ENCODE measurements at places on chromosomes 2 and 18.
A peak's percentile ranks its signal among the peaks of the same experiment; 100 is the strongest.

DNA sequence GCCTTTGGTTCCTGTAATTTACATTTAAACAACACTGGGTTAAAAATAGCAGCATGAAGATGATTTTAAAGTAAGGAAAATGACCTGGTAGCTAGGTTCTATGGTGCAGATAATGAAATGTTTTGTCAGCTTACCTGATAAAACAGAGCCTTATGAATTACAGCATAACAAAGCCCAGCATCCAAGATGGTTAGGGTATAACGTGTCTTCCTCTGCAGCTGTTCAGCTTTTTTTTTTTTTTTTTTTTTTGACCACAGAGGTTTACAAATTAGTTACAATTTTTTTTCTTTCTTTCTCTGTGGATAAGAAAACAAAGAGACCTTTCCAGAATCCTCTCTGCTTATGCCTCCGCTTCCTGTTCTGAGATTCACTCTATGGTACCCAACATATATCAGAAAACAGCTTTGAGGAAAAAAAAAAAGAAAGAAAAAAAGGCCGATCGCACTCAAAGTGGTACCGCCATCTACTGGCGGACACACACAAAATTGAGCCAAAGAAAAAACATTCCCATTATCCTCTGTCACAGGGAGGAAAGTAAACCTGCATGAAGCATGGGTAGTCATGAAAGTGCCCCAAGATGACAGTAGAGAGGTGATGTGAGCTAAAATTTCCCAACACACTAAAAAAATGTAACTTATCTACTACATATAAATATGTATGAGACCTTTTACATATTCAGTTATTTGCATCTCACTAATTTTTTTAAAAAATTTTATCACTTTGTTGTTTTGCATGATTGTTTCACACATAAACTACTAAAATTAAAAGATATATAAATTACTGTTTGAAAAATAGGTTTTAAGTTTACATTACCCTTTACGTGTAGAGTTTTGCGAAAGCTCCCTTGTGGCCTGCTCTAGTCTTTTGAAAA lies at the start of gene SCN3A:
Gene SCN3A (minus strand): TSS at position 362 of the 871 bp plus-strand sequence. CDS start 27,656 bp downstream, outside the sequence.
- DNase-seq = peak; percentile 76

DNA sequence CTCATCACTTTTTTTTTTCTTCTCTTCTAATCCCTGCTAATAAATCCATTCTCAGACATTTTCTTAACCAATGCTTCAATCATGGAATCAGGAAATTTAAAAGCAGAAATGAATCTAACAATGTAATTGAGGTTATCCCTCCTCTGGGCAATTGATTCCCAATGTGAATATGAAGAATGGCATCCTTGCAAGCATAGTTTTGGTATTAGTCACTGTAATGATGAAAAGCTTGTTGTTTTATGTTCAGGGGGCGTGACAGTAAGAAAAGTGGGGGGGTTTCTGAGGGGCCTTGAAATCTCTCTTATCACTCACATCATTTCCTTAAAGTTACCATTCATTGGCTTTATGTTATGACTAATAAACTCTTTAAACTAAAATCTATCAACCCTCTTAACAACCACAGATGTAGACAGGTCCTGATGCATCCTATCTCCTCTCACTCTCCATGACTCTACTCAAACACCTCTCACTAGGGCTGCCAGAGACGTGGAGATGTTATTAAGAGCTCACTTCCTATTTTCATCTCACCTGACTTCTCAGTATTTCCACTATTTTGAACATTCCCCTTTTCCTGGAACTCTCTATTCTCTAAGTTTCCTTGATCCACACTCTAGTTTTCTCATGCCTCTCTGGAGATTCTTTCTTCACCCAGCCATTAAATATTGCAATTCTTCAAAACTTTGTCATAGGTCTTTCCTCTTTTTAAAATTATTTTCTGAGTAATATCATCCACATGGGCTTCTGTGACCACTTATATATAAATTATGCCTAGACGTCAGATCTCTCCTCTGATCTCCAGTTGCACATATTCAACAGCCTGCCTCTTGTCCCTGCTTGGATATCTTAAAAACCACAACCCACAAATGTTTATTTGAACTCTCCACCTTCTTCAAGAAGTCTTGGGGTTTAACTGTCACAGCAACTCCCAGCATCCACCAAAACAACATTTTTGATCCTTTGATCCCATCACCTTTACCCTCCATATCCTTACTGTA lies 332.9 kb downstream of the CDH2 start:
- DNase-seq = peak; percentile 66

GRCh38 chr2:893311-893710 lies 57.3 kb upstream of the SNTG2 start:
- DNase-seq = no peak

DNA sequence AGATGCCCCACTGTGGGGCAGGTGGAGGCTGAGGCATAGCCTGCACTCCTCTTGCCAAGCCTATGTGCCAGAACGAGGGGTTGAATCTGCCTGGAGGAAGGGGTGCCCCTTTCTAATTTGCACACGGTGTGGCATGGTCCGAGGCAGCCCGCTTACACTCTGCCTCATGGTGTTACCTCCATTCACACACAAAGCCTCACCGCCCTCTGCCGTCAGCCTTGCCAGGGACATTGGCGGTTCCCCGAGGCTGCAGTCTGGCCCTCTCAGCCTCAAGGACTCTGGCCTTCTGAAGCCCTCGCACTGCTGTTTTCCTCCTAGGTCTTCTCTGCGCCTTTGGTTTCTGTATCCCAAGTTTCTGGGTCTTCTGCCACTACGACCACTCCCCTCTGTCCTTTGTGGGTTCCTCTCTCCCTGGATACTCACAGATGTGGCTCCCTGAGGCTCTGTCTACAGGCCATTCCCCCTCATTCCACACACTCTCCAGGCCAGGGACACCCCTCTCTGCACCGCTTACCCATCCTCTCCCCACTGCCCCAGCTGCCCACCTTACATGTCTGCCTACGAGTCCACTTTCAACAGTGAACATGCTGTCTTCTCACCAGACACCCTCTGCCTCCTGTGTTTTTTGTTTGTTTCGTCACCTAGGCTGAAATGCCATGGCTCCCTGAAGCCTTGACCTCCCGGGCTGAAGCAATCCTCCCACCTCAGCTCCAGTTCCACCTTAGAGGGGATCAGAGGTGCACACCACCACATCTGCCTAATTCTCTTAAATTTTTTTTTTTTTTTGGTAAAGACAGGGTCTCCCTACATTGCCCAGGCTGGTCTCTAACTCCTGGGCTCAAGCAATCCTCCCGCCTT lies 7.9 kb upstream of the ASPRV1 start:
- DNase-seq = no peak

DNA sequence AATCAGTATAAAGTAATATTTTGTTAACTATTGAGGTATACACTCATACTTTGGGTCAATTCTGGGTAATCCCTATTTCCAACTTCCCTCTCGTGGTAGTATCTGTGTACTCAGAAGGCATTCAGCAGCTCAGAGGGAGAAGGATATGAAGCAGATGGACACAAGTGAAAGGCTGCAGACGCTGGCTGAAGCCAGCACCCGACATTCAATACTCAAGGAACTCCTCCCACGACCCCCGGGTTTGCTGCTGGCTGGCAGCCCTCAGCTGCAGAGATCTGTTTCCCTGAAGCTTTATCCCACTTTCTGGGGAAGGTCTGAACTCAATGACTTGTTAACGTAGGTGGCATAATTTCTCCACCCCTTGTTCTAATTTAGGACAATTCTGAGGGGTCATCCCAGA lies 847.3 kb upstream of the SOX11 start:
- no peak for DNase-seq

GRCh38 chr2:152400607-152401214 lies 65.7 kb downstream of the FMNL2 start:
- DNase-seq = peak; percentile 68

DNA sequence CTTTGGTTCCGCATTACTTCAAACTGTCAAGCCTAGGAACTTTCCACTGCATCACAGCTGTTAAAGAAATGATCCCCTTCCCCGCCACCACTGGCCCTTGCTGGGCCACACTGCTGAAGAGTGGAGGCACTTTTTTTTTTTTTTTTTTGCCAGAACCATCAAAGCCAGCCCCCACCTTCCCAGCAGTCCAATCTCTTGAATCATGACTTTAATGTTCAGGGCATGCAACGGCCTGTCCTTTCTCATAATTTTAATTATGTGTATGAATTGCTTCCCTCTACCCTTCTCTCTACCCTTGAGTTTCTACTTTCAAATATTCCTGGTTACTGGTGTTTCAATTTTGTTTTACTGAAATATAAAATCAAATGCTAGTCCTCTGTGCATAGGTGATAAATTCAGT lies 102.1 kb upstream of the LMAN1 start:
- no peak for DNase-seq

DNA sequence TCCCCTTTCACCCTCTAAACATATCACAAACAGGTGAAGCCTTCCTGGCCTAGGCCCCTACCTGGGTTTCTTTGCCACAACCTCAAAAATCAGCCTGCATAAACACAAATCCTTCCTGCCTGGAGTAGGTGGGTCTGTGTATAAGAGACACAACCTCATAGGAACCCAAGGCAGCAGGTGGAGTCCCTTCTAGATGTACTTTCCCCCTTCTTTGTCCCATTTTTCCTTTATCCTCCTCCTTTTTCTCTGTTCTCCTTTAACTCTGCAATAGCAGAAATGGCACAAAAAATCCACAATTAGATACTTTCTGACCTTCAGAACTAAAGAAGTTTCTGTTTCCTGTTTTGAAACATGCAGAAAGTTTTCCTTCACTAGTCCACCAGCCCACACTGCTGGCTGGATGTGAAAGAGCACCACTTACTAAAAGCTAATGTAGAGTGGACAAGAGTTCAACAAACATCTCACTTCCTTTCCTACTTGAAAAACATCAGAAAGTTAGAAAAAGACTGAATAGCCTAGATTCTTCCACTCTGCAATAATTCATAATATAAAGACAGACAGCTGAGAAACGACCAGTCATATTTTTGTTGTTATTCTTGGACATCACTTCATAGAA lies 11.2 kb downstream of the SLC40A1 start:
- DNase-seq = no peak

DNA sequence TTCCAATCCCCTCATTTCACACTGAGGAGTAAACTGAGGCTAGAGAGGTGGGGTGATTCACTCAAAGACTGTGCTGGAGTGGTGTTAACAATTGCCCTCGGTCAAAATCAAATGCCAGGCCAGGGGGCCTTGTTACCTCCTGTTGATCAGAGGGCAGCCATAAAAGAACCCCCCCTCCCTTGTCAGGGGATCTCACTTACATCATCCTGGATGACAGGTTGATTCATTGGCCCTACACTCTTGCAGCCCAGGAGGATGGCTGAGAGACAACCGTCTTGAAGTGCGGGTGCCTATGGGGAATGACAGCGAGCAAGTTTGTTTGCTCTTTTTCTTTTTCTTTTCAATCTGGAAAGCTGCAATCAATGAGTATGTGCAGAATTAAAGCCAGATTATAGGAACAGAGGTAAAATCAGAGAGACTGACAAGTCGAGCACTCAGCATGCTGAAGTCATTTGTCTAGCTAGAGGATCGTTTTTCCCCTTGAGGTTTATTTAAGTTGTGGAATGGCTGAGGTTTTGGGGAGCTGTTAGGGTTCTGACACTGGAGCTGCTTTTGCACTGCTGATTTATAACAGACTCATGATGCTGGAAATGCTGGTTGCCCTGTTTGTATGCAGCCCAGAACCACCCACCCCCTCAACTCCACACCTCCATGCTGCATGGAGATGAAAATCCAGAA lies 26.4 kb upstream of the NRP2 start:
- no peak for DNase-seq

DNA sequence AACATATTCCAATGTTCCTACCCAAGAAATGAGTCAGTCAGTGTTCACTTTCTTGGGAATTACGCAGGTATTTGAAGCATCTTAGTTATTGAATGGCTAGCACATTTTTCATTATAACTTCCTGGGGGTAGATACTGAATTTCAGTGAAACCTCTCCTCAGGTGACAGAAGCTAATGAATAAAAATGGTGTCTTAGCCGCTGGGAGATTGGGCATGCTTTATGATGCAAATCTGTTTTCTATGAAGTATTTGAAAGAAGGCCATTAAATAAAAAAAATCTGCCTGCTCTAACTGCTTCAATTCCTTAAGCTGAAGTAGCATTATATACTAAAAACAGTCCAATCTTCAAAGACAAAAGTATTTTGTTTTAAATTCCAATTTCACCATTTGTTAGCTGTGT lies 132.8 kb upstream of the CYRIA start:
- no peak for DNase-seq

DNA sequence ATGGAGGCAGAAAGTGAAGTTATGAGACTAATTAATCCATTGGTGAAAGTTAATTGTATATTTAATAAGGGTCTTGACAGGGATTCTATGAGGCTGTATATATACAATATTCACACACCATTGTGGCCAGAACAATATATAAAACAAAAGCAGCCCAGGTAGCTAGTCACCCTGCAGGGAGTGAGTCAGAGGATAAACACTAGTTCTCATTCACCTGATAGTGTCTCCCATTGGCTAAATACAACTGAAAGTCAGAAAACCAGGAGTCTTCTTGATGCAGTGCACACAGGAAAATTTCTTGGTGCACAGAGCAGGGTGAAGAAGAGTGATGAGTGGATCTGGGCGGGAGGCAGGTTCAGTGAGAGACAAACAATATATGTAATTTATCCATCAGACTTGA lies 465.2 kb downstream of the ERBB4 start:
- DNase-seq = no peak

DNA sequence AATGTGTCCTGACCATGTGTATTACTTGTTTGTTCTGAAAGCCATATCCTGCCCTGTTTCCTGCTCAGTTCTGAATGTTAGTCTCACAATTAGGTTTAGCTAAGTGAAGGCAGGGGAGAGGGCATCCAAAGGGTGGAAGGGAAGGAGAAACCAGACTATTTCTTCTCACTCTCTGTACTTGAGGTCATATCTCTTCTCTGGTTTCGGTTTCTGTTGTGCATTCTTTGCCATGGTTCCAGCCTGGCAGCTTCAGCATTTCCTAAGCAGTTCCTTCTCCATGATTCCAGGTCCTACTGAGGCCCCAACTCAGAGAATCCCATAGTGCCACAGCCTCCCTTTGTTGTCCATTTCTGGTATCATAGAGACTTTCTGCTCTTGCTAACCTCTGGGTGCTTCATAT lies 40.3 kb upstream of the HNMT start:
- DNase-seq = peak; percentile 25

DNA sequence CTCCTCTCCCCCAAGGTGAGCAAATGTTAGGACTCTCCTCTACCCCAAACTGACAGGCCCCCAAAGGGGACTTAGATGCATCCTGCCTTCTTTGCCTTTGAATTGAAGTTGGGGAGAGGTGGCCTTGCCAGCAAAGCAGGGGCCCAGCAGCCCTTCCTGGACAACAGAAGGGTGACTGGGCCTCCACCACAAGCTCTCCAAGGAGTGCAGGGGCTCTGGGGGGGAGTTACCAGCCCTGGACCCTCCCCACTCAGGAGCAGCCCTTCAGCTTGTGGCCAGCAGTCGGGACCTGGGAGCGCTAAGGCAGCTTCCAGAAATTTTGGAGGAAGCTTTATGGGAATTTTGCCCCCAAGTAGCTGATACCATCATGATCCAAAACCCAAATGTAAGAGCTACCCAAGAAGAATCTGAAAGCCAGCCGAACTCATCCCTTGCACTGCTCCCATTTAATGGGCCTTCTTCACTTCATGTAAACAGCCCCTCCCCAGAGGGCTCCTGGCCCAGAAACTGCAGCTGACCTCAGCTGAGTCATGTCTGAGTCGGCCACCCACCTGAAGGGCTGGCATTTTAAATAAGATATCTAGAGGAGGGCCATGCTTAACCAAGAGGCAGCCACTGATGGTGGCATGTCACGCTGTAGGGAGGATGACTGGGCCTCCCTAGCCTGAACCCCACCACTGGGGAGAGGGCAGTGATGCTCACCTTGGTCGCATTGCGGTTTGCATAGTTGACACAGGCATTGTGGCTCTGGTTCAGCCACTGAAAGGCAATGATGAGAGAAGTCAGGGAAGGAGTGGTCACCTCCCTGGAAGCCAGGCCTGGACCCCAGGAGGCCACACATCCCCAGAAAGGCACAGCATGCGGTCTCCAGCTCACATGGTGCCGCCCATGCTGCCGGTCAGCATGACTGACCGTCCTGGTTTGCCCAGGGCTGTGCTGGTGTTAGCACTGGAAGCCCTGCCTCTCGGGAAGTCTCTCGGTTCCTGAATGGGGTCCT lies 71.5 kb downstream of the SFXN5 start:
- peak; percentile 55 for DNase-seq

Measured in fibroblast of the aortic adventitia (primary cell).